ENCODE measurements at places on chromosomes 1 and 21.

GRCh38 chr21:18384771-18385170, 18.8 kb downstream of the TMPRSS15 start:
- DNase-seq = no peak

DNA sequence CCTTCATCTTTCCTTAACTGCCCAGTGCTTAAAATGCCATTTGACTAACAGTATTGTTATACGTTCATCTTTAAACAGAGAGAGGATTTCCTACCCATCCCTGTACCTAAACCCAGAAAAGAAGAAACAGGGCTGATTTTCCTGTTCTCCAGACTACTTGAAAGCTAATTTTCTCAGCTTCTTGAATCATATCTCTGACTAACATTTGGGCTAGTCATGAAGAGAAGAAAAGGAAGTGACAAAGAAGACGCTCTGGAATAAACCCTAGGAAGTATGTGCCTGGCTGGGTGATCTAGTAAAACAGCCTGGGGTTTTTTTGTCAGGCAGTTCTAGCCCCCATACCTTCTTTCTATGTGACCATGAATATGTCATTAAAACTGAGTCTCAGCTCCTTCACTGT, 44.8 kb upstream of the SGIP1 start:
- no peak for DNase-seq

- DNase-seq = peak; percentile 42
Measured at GRCh38 chr1:236144033-236144432, 1.7 kb downstream of the GPR137B start.

DNA sequence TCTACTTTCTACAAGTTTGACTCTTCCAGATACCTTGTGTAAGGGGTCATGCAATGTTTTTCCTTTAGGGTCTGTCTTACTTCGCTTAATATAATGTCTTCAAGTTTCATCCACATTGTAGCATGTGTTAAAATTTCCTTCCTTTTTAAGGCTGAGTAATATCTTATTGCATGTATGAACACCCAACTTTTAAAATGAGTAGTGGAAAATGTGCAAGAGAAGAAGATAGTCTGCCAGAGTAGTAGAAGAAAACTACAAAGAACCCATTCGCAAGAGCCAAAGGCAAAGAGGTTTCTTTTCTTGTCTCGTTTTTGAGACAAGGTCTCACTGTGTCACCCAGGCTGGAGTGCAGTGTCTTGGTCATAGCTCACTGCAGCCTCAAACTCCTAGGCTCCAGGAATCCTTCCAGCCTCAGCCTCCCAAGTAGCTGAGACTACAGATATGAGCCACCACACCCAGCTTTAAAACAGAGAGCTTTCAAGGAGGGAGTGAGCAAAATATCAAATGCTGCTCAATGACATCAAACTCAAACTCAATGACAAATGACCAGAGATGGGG, 9.4 kb downstream of the IL23R start:
- no peak for DNase-seq

- no peak for DNase-seq
Measured at GRCh38 chr1:70319750-70320149, 34.8 kb downstream of the ANKRD13C start.

- no peak for DNase-seq
Measured at GRCh38 chr1:30250338-30250983, 472.9 kb downstream of the MATN1 start.

GRCh38 chr1:205259324-205259832, 31.6 kb downstream of the TMCC2 start:
- no peak for DNase-seq

All from glutamatergic neuron (in vitro differentiated cells).